ENCODE measurements at places on chromosomes 7 and 10.

DNA sequence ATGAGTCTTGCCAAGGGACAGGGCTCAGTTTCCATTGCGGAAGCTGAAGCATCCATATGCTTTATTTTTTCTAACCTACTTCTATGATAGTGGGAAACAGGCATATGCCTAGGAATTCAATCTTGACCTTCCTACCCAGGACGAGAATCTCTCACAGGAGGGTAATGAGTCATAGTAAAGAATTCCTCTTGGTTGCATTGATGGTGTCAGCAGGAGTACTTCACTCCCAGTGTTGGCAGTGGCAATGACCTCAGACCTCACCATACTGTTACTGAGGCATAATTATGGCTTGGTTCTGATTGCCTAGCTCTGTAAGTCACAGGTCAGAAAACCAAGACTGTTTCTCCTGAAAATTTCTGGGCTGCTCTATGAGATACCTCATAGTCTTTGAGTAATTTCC is 552.9 kb downstream of the ARL4A start:
- DNase-seq, result no peak

DNA sequence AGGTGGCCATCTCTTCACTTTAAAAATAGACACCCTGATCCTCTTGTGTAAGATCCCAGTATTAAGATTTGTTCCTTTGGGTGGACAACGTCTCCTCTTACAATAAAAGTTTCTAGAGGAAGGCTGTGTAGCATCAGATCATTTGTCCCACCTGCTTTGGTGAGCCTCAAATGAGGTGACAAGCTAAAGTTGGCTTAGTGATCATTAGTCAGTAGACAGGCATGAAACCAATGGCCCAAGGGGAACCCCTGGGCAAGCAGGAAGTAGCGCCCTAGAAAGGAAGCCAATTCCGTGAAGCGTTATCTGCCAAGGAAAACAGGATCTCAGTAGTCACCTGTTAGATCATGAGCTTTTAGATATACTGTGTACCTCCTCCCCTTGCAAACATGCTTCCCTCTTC is 66.8 kb downstream of the PCGF5 start:
- DNase-seq, result no peak

DNA sequence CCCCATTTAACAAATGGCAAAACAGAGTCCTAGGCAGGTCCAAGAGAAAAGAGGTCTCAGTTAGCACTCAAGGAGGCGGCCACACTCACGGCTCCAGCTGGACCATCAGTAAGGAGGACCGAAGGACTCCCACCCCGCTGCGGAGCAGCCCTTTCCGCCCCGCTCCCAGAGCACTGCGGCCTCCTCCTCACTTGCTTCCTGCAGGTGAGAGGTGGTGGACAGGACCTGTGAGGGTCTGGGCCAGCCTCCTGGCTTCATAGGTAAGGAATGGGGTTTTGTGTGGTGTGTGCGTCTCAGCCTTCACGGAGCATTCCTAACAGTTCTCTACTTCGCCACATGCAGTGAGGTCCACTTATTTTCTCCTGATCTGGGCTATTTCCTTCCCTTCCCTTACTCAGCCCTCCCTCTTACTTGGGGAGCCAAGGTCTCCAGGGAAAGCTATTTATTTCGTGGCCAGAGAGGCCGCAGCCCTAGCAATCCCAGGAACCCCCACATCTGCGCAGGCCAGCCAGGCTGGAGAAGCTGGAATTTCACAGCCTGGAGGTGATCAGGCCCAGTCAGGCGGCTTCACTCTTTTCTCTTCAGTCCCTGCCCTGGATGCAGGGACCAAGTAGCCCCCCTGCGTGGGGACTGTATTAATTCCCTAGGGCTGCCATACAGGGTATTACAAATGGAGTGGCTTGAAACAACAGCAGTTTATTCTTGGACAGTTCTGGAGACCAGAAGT is 45.9 kb downstream of the ZNF783 start:
- DNase-seq, result no peak

DNA sequence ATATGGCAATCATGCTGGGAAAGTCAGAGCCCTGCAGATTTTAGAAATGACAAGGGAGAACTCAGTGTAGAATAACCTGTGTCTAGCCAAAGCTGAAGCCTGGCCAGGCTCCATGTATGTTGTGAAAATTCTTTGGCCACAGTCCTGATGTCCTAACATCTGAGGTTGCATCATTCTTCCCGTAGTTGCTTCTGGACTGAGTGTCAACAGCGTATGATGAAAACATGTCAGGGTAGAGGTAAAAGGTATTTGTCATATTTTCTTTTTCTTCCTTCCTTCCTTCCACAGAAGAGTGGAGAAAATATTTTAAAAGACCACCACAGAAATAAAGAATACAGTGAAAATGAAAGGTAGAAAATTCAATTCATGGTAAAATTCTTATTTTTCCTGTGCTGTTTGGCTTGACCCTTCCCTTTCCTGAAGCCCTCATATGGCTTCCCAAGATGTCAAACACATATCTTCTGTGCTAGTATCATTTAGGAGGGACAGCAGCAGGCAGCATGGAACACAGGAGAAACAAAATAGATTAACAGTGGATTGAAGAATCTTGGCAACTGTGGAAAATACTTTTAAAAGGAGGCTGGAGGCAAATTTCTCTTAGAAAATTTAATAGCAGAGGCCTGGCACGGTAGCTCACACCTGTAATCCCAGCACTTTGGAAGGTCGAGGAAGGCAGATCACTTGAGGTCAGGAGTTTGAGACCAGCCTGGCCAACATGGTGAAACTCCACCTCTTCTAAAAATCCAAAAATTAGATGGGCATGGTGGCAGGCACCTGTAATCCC is 18.9 kb upstream of the NRBF2 start:
- no peak for DNase-seq

DNA sequence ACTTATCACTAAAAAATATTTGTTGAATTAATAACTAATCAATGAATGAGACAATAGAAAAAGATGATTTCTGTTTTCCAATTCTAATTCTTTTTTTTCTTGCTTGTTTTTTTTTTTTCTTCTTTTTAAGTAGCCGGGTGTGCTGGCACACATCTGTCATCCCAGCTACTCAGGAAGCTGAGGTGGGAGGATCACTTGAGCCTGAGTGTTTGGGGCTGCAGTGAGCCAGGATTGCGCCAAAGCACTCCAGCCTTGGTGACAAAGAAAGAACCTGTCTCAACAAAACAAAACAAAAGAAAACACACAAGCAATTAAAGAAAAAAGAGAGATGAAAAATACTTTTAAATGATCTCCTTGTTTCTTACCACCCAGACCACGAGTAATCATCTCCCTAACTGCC is 1109.3 kb downstream of the REEP3 start:
- no peak for DNase-seq

- DNase-seq, result no peak
Measured at GRCh38 chr10:97154162-97154561, 31.6 kb downstream of the SLIT1 start.

DNA sequence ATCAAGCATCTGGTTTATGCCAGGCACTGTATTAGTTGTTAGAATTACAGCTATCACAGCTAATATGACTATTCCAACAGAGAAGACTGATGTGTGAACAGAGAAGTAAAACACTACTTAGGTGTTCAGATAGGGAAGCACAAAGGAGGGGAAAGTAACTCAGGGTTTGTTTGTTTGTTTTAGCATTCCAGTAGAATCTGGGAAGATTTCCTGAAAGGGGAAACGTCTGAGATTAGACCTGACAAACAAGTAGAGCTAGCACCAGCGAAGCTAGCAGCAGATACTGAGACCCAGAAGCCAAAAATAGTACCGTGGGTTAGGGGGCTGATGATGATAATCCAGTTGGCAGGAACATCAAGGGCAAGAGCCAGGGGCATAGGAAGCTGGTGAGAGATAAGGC is 28.8 kb upstream of the KLHL7 start:
- DNase-seq, result no peak

DNA sequence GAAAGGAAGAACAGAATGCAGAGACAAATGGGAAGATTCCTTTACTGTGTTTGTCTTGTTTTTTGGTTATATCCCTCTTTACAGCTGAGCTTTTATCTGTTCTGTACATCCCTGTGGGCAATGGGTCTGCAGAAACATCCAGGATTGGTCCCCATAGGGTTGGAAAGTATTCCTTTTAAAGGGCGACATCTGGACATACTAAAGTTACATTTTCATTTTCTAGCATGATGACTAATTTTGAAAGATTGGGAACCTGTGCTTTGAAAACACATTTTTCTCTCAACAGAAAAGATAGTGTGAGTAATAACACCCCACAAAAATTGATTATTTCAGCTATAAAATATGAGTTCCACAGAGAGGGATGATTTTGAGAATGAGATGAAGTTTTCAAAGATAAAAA is 435.8 kb downstream of the GPAM start:
- no peak for DNase-seq

GRCh38 chr10:82811621-82812020 is 936.6 kb downstream of the NRG3 start:
- DNase-seq, result no peak

DNA sequence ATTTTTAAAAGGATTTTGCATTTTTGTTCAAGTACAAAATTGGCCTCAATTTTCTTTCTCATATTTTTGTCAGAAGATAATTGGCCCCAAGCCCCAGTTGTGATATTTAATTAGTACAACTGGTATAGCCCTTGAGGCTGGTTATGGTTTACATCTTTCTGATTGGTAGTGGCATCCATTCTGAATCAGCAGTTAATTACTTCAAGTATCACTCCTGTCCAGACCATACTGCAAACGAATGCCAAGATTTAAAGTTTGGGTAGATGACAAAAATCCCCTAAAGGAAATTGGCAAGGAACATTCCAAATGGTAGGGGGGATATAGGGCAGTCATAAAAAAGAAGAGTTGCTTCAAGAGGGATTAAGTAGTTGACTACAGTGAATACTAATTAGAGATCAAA is 23.1 kb downstream of the MYPN start:
- no peak for DNase-seq

GRCh38 chr7:142228537-142229104 is 29.2 kb downstream of the PRSS58 start:
- no peak for DNase-seq

GRCh38 chr10:74450602-74451001 is 299.6 kb downstream of the ADK start:
- no peak for DNase-seq

GRCh38 chr10:95499482-95499989 is 61.6 kb downstream of the SORBS1 start:
- DNase-seq, result no peak

DNA sequence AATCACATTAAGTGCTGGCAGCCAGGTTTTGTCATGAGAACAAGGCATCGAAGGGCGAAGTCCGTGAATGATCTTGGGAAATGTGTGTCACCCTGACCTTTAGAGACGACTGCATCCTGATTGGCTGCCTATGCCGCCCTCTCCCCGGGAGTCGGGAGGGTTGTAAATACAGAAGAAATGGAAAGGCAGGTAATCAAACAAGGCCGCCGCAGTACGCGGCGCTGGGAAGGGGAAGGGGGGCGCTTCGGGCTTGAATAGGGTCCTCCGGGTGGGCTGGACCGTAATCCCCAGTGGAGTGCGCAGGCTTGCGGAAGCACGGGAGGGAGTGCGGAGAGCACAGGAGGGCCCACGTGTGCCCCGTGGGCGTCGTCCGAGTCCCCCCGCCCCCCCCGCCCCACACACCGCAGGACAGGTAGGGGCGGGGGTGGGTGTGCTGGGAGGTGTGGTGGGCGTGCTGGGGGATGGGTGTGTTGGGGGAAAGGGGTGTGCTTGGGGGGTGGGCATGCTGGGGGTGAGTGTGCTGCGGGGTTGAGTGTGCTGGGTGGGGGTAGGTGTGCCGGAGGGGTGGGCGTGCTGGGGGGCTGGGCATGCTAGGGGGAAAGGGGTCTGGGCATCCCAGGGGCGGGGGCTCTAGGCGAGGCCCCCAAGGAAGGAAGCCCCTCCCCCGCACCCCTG is 169.4 kb downstream of the ARHGAP12 start:
- DNase-seq, result peak; percentile 65

DNA sequence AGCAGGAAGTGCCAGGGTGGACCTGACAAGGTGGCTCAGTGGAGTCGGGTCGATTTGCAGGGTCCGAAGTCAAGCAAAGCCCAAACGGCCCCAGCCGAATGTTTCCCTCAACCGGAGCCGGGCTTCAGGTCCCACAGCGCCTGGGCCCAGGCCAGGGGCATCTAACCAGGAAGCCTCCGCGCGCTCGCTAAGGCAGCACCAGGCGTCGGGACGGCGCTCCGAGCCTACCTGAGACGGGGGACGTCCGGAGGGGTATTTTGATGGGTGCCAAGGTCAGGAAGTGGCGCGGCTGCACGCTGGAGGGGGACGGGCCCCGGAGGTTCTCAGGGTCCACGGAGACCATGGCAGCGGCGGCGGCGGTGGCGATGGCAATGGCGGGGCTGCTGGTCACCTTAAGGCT is 51.5 kb downstream of the TCERG1L start:
- DNase-seq, result no peak

GRCh38 chr7:92259610-92260247 is 14.0 kb downstream of the ANKIB1 start:
- no peak for DNase-seq

- DNase-seq, result no peak
Measured at GRCh38 chr7:158407581-158408317, 179.9 kb downstream of the PTPRN2 start.

GRCh38 chr10:63348245-63348850 is 117.4 kb downstream of the JMJD1C start:
- no peak for DNase-seq

DNA sequence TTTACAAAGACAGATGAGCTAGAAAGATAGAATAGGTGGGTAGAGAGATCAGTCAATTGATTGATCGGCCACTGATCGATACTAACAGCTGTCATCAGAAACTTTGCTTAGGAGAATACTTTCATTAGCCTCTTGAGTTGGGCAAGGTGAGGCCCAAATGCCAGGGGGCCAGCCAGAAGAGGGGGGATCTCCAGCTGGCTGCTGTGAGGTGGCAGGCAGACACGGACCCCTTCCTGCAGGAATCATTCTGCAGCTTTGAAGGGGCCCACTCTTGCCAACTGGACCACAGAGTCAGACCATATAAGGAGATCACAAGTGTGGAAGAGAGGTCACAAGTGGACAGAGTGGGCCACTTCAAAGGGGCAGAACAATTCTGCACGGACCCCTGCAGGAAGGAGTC is 62.9 kb upstream of the DOCK1 start:
- no peak for DNase-seq

DNA sequence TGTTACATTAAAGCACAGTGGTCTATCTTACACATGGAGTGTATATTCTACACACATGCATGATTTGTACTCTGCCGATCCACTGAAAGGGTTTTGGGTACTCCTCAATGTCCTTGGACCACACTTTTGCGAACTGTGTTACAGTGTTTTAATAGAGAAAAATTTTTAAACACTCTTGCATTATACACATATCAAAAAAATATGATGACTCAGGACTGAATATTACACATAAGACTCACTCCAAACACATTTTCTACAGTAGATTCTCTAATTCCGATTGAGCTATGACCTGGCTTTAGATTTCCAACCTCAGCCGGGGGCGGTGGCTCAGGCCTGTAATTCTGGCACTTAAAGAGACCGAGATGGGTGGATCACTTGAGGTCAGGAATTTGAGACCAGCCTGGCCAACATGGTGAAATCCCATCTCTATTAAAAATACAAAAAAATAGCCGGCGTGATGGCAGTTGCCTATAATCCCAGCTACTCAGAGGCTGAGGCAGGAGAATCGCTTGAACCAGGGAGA is 222.4 kb downstream of the CACNA2D1 start:
- DNase-seq, result no peak

DNA sequence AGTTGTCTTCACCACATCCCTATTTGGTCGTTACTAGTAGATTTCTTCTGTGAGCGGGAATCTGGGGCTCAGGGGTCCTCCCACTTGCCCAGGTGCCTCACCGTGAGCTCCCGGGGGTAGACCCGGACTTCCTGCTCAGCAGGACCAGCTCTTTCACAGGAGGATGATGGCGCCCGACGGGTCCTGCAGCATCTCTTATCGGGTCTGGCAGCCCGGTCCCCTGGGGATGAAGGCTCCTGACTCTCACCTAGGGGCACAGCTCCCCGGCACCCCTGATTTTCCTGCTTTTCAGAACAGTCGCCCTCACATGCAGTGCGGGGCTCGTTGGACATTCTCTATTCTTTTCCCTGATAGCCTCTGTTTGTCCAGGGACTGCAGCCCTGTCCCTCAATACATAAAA is 33.0 kb upstream of the SHH start:
- no peak for DNase-seq

Measured in stimulated activated CD8-positive, alpha-beta memory T cell treated with anti-CD3 and anti-CD28 coated beads, Interleukin-7, amount 100 ng/mL, for 4 hours (primary cell).